NCI-H2081 (cell line): ENCODE measurements at places on chromosomes 6 and 20.

GRCh38 chr6:116012471-116012949 lies 48.2 kb downstream of the FRK start:
- no peak for DNase-seq

GRCh38 chr6:116572162-116572561 lies 858 bp downstream of the RWDD1 start:
- DNase-seq, result no peak

DNA sequence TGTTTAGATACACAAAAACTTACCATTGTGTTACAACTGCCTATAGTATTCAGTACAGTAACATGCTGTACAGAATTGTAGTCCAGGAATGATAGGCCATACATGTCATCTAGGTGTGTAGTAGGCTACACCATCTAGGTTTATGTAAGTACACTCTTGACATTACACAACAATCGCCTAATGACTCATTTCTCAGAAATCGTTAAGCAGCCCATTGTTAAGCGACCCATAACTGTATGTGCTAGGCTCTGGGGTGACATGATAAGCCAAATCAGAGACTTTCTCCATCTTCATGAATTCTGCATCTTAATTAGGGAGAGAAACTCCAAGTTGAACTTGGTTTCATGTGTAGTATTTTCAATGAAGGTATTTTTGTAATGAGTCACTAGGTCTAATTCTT lies 17.2 kb downstream of the STK35 start:
- DNase-seq, result no peak

DNA sequence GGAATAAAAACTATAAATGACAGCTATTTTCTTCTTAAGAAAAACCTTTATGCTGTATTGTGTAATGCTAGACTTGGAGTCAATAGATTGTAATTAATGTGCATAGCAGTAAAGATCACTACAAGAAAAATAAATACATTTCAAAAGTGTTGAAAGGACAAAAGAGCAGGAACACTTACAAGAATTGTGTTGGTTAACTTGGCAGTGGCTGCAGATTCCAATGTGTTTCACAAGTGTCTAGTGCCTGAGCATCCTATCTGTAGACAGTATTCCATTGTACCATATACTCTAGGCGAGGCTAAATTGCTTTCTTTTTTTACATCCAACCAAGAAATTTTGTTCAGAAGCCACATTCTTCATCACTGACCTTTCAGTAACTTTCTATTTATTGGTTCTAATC lies 924.1 kb downstream of the EPHA7 start:
- no peak for DNase-seq

DNA sequence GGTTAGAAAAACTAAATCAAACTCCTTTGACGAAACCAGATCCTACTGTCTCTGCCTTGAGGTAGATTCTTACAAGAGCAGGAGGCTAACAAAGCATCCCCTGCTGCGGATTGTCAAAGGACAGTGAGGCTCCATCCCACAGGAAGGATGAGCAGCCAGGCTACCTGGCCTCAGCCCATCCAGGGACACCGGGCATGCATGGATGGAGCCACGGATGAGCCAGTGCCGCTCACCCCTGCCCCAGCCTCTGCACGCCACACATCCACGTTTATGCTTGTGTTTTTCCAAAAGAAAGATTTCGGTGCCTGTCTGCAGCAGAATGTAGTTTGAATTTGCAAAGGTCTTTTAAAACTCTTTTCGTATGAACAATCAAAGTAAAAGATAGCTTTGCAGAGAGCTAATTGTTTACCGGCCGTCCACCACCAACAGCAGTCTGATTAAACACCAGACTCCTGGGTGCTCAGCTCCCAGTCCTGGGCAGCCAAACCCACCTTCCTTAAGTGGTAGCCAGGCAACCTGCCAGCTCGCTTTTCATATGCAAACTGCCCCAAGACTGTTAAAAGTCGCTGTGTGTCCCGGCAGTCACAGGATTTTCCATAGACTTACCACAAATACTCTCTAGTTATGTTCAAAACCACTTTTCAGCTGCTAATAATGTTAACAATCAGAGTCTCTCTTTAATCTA lies 999 bp downstream of the THBS2 start:
- no peak for DNase-seq

DNA sequence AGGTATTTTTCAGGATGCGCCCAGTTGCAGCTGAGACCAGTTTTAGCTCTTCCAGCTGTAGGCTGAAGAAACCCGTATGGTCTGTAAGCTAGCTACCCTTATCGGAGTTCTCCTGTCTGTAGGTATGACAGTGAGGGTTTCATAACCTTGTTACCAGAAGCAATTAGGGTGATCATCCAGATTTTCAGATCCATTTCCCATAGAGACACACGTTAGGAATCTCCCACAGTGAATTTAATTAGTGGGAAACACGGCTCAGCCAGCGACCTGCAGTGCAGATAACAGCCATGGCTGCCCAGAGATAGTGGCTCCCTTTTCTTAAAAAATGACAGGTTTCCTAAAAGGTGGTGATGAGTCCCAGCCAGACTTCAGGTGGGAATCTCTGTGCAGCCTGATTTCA lies 111.1 kb downstream of the BTBD3 start:
- no peak for DNase-seq

- no peak for DNase-seq
These were observed 91.7 kb upstream of the C6orf118 start for GRCh38 chr6:165401092-165401491.

- no peak for DNase-seq
These were observed 39.2 kb downstream of the DPPA5 start for GRCh38 chr6:73314577-73315492.

GRCh38 chr6:64685401-64685800 lies 1021.6 kb downstream of the EYS start:
- no peak for DNase-seq

DNA sequence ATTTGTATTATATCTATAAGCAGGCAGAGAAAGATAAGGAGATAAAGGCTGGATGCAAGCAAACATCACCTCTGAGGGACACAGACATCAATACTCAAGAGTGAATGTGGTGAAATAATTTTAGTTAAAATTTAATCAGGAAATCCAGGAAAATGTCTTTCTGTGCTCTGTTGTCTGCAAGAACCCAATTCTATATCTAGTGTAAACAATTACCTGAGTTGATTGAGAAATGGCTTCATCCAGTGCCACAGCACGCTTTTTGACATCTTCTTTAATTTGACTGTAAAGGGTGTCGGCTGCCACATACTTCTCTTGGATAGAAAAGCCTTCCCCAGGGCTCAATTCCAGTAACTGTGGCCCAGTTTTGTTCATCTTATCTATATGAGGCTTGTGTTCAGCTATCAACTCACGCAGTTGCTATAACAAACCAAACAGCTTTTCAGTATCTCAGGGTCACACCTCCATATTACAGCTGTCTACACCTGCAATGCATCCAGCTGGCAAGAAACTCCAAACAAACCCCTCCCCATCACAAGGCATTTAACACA lies 131.6 kb downstream of the DST start:
- peak; percentile 79 for DNase-seq

DNA sequence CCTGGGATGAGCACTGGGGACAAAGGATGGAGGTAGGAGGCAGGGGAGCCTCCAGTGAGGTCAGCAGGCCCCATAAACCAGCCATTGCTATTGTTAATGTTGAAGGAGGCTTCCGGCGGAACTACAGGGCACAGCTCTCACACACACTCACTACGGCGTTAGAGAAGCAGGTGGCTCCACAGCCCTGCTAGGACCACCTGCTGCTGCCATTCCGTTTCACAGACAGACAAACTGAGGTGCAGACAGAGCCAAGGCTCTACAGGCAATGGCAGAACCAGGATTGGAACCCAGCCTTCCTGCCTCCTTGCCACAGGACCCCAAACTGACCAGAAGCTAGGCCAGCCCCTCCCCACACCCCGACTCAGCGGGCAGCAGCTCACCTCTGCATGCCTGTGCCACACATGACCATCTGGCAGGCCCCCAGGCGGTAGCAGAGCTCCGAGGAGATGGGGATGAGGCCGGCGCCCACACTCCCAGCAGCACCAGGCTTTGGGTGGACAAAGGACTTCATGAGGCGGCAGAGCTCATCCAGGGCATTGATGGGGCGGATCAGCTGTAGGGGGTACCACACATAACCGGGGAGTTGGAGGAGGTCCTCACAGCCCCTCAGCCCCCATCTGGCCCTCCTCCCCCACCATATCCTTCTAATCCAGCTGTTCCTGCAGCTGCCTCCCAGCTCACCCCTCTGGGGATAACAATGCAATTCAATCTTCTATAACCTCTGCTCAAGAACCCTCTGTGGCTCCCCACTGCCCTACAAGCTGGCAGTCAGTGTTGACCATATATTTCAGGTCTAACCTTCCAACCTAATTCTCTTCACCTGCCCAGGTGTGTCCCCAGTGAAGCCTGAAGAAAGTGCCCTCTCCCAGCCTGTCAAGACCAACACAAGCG lies 198.5 kb downstream of the PREX1 start:
- no peak for DNase-seq

GRCh38 chr6:35248300-35248699 lies 11.2 kb upstream of the ZNF76 start:
- no peak for DNase-seq

DNA sequence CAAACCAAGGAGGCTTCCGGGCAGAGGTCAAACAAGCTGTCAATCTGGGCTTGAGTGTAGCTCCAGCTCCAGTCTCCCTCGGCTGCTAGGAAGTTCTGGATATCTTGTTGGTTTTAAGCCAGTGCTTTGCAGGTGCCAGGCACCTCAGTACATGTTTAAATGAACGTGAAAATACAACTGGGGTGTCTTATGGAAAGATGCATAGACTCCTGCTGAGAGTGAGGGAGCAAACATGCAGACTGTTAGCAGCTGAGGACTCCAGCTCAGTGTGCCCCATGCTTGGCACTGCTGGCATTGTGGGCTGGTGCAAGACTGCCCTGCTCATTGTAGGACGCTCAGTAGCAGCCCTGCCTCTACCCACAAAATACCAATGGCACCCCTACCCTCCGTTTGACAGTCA lies 28.5 kb downstream of the ERMARD start:
- no peak for DNase-seq

DNA sequence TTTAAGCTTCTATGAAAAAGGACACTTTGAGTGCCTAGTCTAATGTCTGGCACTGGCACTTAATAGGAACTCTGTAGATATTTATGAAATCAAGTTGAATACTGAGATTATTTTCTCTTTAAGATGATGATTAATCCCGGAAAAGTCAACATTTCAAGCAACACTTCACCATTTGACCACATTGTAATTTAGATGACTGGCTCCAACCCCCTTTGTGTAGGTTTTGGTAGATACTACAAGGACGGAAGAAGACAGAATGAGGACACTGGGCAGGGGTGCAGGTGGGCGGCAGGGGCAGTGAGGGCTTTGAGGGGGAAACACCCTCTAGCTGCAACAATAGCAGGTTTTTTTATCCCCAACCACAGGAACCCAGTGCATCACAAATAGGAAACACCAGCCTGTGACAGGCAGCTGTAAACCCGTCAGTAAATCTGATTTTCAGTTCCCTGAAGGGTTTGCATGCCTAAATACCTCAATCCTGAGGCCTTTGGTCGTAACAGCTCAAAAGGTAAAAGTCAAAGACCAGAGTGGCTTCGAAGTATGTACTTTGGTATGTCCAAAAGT lies 4.6 kb downstream of the DTNBP1 start:
- no peak for DNase-seq

GRCh38 chr6:79984261-79984660 lies 20.2 kb upstream of the TTK start:
- no peak for DNase-seq

GRCh38 chr6:30157999-30158398 lies 3.0 kb downstream of the TRIM10 start:
- no peak for DNase-seq

DNA sequence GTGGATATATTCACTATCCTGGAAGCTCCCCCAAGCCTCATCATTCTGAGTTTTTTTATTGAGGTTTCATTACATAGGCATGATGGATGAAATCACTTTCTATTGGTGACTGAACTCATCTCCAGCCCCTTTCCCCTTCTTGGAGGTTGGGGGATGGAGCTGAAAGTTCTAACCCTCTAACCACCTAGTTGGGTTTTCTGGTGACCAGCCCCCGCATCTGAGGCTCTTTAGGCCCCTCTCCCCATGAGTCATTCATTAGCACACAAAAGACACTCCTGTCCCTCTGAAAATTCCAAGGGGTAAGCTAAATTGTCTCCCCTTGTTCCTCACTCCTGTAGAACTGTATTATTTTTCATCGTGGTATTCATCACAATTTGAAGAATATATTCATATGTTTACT lies 33.3 kb downstream of the GFRA4 start:
- DNase-seq, result no peak

DNA sequence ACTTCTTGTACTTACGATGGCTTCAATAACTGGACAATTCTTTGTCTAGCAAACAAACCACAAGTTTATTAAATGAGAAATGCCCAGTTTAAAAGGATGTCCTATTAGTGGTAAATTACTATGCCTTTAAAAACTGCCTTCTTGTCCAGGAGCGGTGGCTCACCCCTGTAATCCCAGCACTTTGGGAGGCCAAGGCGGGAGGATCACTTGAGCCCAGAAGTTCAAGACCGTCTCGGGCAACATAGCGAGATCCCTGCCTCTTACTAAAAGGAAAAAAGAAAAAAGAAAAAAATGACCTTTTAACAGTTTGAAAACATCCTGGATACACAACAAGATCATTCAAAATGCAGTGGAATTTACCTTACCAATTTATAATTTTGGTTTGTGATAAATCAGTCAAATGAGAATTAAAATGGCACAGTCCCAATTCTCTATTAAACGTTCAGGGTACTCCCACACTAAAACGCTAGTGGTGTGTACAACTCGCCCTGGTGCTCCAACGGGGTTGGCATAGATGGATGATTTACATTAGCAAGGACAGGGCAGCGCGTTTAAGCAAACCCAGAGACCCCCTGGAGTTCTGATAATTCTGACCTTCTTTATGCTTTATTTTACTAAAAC lies 2.3 kb downstream of the ZBTB2 start:
- DNase-seq, result peak; percentile 68

DNA sequence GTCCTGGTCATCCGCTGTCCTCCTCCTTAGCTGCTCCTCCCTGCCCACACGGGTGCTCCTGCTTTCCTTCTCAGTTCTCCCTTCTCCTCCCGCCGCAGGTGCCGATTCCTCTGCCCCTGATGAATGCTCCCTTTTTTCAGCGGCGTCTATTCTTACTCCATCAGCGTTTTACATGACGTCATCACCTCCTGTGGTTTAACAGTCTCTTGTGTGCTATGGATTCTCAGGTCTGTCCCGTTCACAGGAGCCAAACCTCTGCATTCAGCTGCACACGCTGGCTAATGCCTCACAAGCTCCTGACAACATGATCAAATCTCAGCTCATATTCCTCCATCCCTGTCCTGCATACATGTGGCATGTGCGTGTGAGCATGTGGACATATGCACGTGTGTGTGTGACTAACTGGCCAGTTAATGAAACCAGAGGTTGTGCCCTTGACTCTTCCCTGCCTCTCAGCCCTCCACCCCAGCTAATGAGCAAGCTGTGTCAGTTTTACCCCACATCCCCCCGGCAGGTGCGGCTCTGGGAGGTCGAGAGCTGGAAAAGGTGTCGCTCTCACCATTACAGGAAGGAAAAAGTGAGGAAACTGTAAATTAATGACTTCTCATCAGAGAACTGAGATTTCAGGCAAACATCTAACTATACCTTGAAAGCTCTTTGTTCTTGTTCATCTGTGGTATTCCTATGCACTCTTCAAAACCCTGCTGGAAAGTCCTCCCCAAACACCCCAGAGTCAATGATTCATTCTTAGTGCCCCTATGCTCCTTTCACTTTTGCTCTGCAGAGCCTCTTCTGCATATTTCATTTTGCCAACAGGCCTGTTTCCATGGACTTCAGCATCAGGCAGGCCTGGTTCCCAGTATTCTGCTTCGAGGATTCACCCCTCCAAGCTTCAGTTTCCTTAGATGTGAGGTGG lies 163.1 kb downstream of the TTLL2 start:
- DNase-seq, result no peak
